ENCODE measurements at places on chromosomes 4 and X. TPM values are rescaled to one million over a fixed set of nuclear protein-coding genes. Genes with fewer than 3 reads are reported as not detected.
A peak's percentile ranks its signal among the peaks of the same experiment; 100 is the strongest.

GRCh38 chrX:38754818-38755718 is 46.2 kb upstream of the MID1IP1 start:
- DNase-seq: no peak

GRCh38 chr4:98642991-98643426 is 15.4 kb downstream of the TSPAN5 start:
- DNase-seq: no peak

GRCh38 chr4:112968451-112969159 is 80.8 kb upstream of the ANK2 start:
- no peak for DNase-seq

DNA sequence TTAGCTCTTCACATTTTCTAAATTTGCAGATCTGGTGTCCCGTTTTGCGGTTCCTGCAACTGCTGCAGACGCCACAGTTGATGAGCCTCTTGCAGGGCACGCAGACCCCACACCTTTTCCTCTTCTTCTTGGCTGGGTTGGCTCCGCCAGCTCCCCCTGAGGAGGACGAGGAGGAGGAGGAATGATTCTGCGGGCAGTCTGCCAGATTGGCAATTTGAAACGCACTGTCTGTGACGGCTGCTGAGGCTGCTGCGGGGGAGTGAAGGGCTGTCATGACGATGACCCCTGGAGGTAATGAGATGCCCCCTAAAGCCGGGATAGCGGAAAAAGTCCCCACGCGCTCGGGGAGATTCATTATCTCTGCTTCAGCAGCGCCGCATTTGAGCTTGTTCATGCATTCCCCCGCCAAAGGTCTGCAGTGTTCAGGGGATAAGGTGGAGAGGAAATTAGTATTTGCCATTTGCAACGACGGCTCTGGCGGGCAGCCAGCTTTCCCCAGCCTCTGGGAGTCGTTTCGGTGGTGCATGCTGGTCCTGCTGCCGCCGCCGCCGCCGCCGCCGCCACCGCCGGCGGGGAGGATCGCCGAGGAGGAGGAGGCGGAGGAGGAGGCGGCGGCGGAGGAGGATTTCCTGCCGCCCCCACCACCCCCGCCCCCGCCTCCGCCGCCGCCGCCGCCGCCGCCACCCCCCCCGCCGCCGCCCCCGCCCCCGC is 3.8 kb downstream of the CXXC4 start:
- DNase-seq: peak; percentile 58

Gene GPM6B
- 35.7 TPM for total RNA-seq

Gene AWAT2
- not detected for total RNA-seq

Gene IRAK1
- total RNA-seq: 66.2 TPM

- DNase-seq: no peak
Measured at GRCh38 chr4:17726911-17727310, 54.5 kb downstream of the FAM184B start.

- no peak for DNase-seq
Measured at GRCh38 chrX:136228839-136229207, 22.4 kb downstream of the MAP7D3 start.

Gene SULT1E1
- total RNA-seq: 0.66 TPM

Gene SLC10A4
- not detected for total RNA-seq

Gene TCEANC
- 7.8 TPM for total RNA-seq
